CD8-positive, alpha-beta T cell (primary cell): ENCODE measurements at places on chromosomes 12 and 14. TPM values are rescaled to one million over a fixed set of nuclear protein-coding genes. Genes with fewer than 3 reads are reported as not detected.

Gene ACSS3
- total RNA-seq, result not detected

- DNase-seq, result no peak
Measured at GRCh38 chr14:64541261-64541971, 875 bp downstream of the HSPA2 start.

- DNase-seq, result no peak
Measured at GRCh38 chr14:58739674-58740073, 101.9 kb downstream of the DACT1 start.

DNA sequence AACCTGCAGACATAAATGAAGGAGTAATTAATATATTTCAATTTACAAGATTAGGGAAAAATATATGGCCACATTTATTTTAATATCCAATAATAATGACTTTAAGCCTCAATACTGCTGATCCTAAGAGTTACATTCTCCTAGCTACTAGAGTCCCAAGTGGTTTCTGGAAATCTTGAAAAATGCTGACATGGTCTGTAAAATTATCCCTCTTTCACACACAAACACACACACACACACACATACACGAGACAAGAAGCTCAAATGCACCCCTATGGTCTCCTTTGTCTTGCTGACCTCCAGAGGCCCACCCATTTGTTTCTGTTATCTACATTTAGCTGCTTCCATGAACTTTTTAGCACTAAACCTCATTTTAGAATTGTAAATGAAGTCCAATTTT is 53.0 kb upstream of the USP15 start:
- no peak for DNase-seq

- DNase-seq, result no peak
Measured at GRCh38 chr12:24664161-24664880, 284.6 kb downstream of the BCAT1 start.

Gene RAD52
- 8.1 TPM for total RNA-seq

- DNase-seq, result no peak
Measured at GRCh38 chr12:113245695-113246477, 24.6 kb downstream of the TPCN1 start.

- no peak for DNase-seq
Measured at GRCh38 chr14:22163051-22163450, 426.0 kb downstream of the DAD1 start.

DNA sequence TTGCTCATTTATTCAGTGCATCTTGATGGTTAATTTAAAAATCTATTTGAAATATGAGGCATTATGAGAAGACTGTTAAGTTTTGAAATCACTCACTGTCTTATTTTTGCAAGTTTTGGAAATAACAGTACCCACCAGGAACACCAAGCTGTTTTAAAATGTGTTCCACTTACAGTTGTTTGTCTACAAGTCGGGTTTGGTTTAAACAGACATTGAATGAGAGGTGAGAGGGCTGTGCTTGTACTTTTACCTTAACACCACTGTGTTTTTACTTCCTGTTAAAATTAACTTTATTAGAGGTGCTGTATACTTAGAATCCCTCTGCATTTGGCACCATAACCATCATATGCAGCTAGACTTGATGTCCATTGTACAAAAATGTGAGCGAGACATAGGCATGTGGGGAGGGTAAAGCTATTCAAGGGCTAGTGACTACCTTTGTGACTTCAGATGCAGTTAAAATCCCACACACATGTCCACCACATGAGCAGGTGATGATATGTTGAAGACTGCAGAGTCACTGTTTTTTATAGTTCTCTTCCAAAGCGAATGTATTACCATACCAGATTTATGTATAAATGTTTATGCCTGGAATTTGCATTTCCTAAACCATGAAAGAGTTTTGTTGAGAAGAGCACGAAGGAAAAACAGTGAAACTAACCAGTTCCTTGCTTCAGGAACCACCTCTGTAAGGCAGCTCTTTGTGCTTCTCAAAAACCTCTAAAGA is 12.9 kb downstream of the ELK3 start:
- no peak for DNase-seq

GRCh38 chr12:29082522-29082921 is 66.6 kb upstream of the FAR2 start:
- no peak for DNase-seq
